HuH-7.5 (cell line): ENCODE measurements at places on chromosomes 5 and 9.
A peak's percentile ranks its signal among the peaks of the same experiment; 100 is the strongest.

GRCh38 chr9:132873403-132873802 lies 4.7 kb downstream of the AK8 start:
- no peak for DNase-seq

GRCh38 chr9:89234205-89235067 lies 55.8 kb upstream of the SHC3 start:
- DNase-seq: no peak

- DNase-seq: no peak
Observed at GRCh38 chr5:110751902-110752762, 13.3 kb downstream of the SLC25A46 start.

DNA sequence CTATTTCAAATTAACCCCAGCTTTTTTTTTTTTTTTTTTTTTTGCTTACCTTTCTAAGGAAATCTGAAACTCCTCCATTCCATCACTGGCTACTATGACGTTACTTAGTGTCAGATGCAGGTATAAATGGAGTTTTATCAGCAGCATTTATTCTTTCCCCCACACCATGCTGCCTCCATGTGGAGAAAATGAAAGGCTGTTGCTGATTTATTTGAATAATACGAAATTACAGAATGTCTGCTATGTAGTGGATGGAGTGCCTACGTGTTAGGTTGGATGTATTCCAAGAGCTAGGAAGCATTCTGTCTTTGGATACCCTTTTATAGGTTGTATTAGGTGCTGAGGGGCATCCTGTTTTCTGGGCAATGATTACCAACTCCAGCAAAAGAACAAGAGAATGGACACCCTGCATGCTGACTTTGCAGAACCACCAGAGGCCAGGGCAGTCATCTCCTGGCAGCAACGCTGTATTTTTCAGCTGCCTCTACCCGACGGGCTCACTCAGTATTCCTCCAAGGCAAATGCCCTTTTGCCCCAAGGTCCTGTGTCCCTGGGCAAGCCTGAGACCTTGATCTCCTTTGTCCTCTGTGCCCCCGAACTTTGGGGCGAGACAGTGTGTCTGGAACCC lies 199.5 kb downstream of the ALDH1A1 start:
- DNase-seq: no peak

GRCh38 chr5:50807661-50808060 lies 141.2 kb downstream of the PARP8 start:
- no peak for DNase-seq

- DNase-seq: peak; percentile 67
Observed at GRCh38 chr5:133968204-133968980, at the start of gene C5orf15. Gene C5orf15, minus strand, starts transcription at chr5:133968625. Its CDS starts 41 bp downstream, at chr5:133968584.

DNA sequence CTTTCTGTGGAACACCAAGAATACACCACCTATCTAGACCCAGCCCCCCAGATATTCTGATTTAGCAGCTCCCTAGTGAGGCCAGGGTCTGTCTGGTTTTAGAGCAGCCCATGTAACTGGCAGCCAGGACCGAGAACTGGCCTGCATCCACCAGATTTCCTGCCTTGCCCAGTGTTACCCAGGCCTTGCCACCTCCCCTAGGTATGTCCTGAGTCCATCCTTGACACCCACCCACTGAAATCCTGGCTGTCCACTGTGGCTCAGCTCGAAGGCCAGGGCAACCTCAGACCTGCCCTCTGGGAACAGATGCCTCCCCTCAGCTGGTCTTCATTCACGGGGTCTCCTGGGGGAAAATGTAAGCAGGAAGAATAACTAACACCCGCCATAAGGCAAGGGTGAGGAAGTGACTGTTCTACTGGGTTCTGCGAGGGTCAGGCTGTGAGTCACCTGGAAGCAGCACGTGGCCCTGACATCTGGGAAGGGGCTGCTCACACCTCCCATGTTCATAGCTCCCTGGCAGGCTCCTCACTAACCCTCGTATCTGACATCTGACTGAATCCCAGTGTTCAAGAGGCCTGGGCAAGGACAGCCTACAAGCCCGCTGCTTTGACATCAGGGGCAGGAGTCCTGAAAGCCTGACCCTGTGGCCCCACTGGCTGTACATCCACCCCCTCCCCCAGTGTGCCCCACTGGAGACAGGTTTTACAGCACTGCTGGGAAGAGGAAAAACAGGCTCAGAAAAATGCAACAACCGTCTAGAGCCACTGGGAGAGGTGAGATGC lies 72.7 kb downstream of the SEMA4D start:
- no peak for DNase-seq

DNA sequence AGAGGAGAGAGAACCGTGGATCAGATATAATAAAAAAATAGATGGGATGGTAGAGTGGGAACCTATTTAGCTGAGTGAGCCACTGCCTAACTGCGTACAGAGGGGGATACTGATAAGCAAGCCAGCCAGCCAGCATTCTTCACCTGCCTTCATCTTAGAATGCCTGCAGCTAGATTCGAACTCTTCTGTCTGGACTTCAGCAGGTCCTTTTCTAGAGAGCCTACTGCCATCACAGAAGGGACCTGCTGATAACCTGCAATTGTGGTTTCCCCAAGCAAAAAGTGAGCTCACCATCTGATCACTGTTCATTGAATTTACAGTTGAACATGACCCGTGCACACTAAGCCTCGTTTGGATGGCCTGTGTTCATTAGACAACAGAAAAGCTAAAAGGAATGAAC lies 109.4 kb downstream of the CDC42SE2 start:
- DNase-seq: no peak

DNA sequence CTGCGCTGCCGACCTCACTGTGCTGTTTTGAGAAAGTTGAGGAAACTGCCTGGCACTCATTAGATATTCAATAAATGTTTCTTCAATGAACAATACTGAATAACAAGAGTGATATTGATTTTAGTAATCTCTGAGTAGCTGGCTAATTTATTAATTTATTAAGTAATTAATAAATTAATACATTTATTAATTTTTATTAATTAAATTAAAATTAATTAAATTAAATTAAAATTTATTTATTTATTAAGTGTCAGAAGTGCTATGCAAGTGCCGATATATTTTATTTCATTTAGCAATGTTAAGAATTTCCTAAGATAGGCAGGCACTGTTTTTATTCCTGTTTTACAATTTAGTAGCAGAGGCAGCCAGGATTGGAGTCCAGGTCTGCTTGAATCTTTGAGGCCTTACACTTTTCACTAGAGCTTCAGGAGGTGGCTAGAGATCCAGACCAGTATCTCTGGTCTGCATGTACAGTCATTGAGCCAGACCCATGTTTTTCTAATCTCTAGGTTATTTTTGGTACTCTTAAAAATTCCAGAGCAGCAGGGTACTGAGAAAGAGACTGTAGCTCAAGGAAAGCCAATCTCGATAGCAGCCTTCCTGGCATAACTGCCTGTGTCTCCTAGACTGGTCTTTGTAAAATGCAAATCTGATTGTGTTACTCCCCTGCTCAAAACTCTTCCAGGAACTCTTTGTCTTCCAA lies 109.2 kb downstream of the ARHGEF28 start:
- DNase-seq: no peak

- DNase-seq: no peak
Observed at GRCh38 chr5:115271295-115272050, 8.8 kb upstream of the PGGT1B start.

GRCh38 chr5:53010814-53011213 lies 21.7 kb downstream of the ITGA2 start:
- DNase-seq: no peak

- no peak for DNase-seq
Observed at GRCh38 chr9:126462617-126463016, 136.0 kb downstream of the MVB12B start.

GRCh38 chr5:150777685-150778084 lies 872 bp upstream of the SMIM3 start:
- DNase-seq: no peak

GRCh38 chr9:93960221-93960970 lies 5.2 kb upstream of the BARX1 start:
- peak; percentile 7 for DNase-seq

- no peak for DNase-seq
Observed at GRCh38 chr5:90398726-90399125, 10.8 kb downstream of the CETN3 start.

- DNase-seq: no peak
Observed at GRCh38 chr5:149466457-149466972, 84.7 kb downstream of the CSNK1A1 start.

DNA sequence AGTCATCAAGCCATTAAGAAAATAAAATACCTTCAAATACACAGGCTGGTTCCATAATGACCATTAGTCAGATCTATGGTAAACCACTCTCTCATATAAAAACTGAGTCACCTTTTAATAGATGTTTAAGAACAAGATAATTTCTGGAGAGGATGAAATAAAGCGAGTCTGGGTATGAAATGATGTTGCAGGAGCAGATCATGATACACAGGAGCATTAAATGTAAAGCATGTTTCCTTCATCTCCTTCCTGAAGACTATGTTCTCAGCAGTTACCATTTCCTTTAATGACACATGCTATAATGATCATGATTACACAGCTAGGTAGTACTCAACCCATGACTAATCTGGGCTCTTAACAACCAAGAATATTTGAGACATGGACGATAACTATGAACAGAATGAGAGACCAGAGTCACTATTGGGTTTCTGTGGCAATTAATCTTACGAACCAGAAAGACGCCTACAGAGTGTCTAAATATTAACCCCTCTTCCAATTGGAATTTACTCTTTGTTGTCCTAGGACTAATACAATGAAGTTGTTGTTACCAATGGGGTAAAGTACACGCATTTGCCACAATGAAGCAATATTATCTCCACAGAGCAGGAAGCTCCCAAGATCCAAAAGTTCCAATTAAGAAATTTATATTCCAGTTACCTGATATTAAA lies 105.6 kb downstream of the NR6A1 start:
- no peak for DNase-seq

- DNase-seq: no peak
Observed at GRCh38 chr9:33307067-33307466, 16.8 kb downstream of the NFX1 start.

- DNase-seq: no peak
Observed at GRCh38 chr9:95023217-95024003, 294.1 kb downstream of the FANCC start.

- no peak for DNase-seq
Observed at GRCh38 chr9:123487944-123488548, 132.0 kb downstream of the CRB2 start.

DNA sequence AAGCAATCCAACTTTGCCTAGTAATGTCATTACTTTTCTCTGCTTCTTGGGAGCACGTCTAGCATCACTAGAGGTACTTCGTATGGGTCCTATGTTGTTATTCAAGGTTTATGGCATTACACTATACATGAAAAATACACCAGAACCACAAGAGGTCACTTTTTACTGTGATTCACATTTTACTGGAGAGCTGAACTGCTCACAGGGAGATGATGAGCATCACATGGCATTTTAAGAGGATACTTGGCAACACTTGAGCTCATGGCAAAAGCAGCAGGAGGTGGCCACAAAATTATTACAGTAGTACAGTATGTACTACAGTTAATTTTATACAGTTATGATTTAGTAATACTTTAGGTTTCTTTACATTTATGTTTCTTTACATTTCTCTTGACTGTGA lies 223.4 kb downstream of the PARP8 start:
- no peak for DNase-seq

DNA sequence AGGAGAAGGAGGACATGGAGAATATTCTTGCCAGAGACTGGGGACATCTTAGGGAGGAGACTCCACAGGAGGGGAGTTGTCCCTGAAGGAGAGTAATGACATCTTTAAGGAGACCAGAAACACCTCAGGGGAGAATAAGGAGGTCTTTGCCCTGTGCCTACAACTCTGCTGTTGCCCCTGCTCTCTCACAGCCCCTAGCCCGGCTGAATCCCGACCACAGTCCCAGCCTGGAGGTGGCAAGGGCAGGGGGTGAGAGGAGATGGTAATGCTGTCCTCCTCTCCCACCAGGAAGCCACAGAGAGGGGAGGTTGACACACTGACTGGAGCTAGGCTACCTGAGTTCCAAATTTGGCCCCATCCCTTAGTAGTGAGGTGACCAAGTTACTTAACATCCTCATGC lies 30.2 kb upstream of the ENHO start:
- no peak for DNase-seq

- DNase-seq: no peak
Observed at GRCh38 chr9:116274293-116274692, 120.7 kb downstream of the PAPPA start.

DNA sequence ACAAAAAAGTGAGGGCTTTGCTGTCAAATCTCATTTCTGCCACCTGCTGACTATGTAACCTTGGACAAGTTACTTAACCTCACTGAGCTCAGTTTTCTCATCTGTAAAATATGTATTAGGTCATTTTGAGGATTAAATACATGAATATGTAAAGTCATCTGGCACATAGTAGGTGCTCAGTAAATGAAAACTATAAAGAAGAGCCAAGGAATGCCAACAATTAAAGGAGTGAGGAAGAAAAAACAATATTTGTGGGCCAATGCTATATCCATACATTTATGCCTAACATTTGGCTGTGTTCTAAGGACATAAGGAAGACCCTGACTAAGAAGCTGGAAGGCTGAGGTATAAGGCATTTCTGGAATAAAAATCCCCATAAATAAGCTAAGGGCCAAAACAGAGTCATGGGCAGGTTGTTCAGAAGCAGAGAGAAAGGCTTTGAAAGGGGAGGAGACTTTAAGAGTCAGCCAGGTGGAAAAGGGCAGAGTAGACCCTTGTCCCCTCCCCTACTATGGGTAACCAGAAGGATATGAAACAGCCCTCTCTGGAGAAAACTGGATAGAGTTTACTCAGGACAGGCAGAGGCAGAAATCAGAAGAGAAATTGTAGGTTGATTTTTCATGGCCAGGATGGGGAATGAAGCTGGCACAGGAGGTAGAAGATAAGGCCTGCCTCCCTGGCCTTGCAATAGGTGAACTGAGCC lies 47.6 kb upstream of the SIL1 start:
- no peak for DNase-seq

DNA sequence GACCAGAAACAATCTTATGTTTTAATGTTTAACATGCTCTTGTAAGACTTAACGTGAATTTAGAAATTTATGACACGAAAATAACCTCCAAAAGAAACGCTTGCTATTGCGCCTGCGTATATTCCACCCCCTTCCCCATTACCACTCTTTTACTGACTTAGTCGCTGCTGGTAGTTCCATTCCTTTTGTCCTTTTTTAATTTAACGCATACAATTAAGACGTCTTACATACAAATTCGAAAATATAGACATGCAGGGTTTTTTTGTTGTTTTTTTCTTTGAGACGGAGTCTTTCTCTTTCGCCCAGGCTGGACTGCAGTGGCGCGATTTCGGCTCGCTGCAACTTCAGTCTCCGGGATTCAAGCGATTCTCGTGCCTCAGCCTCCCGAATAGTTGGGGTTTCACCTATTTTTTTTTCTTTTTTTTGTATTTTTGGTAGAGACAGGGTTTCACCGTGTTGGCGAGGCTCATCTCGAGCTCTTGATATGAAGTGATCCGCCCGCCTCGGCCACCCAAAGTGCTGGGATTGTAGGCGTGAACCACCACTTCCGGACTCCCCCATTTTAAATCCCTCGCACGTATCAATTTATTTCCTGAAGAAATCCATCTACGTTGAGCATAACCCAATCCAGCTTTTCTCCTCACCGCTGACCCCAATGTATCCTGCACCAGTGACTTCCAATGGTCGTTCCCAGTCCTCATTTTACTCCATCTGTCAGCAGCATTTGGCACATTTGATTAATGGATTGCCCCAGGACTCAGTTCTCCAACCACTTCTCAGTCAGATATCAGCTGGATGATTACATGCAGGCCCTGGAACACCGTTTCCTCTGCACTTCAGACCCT lies 684 bp upstream of the MED7 start:
- peak; percentile 28 for DNase-seq
